HuH-7.5 (cell line): ENCODE measurements at places on chromosomes 1 and 21.
A peak's percentile ranks its signal among the peaks of the same experiment; 100 is the strongest.

- no peak for DNase-seq
Measured at GRCh38 chr1:29343908-29344307, 107.6 kb downstream of the PTPRU start.

GRCh38 chr1:7302873-7303272, 468.2 kb upstream of the VAMP3 start:
- no peak for DNase-seq

DNA sequence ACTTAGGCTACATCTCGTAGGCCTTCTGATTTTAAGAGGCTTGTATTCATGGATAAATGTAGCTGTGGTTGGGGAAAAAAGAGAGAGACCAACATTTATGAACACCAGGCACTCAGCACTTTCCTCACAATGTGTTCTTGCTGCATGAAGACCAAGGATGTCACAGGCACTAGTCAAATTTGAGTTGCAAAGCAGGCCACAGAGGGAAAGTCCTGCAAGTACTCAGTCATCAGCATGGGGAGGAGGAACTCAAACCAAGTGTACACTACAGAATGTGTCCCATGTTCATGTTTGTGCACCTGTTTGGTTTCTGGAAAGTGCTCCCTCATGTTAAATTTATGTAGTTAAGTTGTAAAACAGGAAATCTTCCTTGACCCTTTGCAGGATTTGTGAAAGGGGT, 8.7 kb upstream of the MAP3K7CL start:
- DNase-seq, result no peak

- DNase-seq, result no peak
Measured at GRCh38 chr1:30132602-30133286, 590.6 kb downstream of the MATN1 start.

DNA sequence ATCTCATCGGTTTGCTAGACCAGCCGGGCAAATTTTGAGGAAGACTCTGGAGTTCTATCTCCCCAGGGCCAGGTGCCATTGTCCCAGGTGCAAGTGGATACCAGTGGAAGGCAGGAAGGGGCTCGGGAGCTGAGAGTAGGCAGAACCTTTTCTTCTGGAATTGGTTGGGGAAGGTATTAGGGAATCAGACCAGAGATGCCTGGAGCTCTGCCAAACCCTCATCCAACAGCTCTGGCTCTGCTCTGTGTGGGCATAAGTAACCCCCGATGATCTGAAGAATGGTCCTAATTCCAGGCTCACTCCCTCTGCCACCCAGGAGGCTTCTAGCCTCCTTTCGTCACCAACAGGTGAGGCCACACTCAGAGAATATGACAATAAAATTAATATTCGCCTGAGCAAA, 69.9 kb downstream of the PGBD5 start:
- no peak for DNase-seq

DNA sequence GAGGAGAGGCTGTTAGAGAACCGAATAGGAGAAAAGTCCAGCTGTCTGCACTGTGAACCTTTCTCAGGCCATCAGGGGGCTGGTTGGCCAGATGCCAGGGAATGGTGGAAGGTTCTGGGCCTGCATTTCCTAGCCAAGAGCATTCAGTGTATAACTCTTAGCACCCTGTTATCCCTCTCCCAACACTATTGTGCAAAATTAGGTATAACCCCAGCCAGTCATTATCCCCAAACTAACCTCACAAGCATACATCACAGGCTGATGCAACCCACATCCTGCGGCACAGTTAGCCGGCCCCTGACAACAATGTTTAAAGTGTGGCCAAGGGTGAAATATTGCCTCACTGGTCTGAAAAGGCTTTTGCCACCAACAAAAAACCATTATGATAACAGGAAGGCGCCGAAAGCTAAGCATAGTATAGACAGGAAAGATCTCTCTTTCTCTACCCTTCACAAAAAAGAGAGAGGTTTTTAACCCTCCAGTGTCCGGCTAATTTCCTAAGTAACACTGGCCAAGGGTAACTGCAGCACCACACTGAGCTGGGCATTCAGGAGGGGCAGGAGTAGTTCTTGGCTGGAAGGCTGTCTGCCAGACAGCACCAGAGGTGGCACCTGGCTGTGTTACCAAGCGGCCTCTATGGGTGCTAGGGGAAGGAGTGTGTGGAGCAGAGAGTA, 77.3 kb upstream of the BCAR3 start:
- peak; percentile 61 for DNase-seq

- no peak for DNase-seq
Measured at GRCh38 chr1:94793296-94793656, 26.9 kb upstream of the SLC44A3 start.

DNA sequence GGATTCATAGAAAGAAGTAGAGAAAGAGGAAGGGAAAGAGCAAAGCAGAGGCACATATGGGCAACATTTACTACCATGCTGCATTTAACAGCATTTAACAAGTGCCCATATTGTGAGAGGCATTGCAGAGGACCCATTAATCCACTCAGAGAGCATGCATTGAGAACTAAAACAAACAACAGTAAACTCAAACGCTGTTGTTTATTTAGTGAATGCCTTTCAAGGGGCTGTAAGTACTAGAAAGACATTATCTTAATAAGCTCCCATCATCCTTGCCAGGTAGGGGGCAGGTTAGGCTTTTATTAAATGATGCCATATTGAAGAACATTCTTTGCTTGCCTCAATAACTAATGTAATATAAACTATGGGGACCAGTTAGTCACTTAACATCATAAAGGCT, 254.3 kb upstream of the DAB1 start:
- DNase-seq, result no peak

GRCh38 chr1:198936371-198937083, 297.7 kb downstream of the PTPRC start:
- no peak for DNase-seq

- DNase-seq, result no peak
Measured at GRCh38 chr1:150976879-150977694, 2.5 kb upstream of the CERS2 start.

- DNase-seq, result no peak
Measured at GRCh38 chr1:197444755-197445154, 176.7 kb downstream of the CRB1 start.

GRCh38 chr1:159170639-159171038, 776 bp upstream of the CADM3 start:
- DNase-seq, result no peak

- no peak for DNase-seq
Measured at GRCh38 chr1:203101813-203102634, 16.2 kb upstream of the MYOG start.

DNA sequence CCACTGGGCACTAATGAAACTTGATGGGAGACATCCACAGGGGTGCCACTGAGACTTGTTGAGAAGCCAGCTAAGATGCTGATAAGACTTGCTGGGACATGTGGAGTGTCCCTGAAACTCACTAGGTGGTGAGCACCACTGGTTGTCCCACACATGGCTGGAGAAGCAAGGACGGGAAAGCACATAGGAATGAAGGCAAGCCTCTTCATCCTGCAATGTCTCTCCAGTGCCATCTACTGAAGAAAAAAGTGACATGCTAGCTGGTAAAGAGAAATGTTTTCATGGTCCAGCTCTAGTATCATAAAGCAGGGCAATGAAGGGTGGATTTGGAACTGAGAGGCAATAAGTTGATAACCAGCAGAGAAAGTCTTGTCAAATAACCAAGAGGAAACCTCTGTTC, 283.0 kb downstream of the PAPPA2 start:
- no peak for DNase-seq

DNA sequence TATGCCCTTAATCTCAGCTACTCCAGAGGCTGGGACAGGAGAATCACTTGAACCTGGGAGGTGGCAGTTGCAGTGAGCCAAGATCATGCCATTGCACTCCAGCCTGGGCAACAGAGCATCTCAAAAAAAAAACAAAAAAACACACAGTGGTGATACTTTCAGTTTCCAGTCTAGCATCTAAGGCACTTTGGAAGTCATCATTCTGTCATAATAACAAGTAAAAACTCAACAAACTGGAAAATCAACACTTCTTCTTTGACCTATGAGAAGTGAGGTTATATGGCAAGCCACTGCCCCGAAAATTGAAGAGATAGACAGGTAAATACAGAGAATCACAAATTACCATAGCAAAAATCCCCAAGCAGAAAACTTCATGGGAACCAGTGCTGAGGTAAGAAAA, 51.9 kb downstream of the IL12RB2 start:
- no peak for DNase-seq

DNA sequence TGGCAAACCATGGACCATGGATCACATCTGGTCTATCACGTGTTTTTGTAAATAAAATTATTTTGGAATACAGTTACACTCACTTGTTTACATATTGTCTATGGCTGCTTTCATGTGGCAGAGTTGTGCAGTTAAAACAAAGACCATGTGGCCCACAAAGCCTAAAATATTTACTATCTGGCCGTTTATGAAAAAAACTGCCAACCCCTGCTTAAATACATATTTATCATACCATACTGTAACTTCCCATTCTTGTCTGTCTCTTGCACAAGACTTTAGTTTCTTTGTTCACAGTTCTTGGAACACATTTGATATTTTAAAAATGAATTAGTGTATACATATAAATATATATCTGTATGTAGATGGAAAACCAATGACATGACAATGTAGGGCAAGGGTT, 141.5 kb downstream of the PAPPA2 start:
- no peak for DNase-seq

DNA sequence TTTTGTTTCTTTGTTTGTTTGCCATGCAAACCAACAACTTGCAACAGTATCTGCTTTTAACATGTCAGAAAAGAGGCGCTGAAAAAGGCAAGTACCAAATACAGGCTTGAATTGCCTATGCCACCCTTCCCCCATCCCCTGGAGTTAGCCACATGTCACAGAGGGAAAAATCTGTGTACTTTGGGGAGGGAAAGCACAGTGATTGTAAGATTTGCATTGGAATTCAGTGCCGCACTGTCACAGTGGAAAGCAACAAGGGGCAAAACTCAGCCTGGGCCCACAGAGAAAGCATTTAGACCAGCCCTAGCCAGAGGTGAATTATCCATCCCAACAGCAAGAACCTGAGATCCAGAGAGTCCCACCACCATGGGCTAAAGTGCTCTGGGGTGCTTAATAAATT, 52.4 kb upstream of the ACADM start:
- DNase-seq, result no peak
